CD4-positive, alpha-beta T cell treated with Interleukin-10 for 1 hour (primary cell): ENCODE measurements at places on chromosomes 1 and 21.

- DNase-seq, result no peak
Measured at GRCh38 chr1:38498686-38499085, 360.9 kb downstream of the RRAGC start.

GRCh38 chr21:42061195-42061985, 9.7 kb upstream of the UMODL1 start:
- peak; percentile 37 for DNase-seq

DNA sequence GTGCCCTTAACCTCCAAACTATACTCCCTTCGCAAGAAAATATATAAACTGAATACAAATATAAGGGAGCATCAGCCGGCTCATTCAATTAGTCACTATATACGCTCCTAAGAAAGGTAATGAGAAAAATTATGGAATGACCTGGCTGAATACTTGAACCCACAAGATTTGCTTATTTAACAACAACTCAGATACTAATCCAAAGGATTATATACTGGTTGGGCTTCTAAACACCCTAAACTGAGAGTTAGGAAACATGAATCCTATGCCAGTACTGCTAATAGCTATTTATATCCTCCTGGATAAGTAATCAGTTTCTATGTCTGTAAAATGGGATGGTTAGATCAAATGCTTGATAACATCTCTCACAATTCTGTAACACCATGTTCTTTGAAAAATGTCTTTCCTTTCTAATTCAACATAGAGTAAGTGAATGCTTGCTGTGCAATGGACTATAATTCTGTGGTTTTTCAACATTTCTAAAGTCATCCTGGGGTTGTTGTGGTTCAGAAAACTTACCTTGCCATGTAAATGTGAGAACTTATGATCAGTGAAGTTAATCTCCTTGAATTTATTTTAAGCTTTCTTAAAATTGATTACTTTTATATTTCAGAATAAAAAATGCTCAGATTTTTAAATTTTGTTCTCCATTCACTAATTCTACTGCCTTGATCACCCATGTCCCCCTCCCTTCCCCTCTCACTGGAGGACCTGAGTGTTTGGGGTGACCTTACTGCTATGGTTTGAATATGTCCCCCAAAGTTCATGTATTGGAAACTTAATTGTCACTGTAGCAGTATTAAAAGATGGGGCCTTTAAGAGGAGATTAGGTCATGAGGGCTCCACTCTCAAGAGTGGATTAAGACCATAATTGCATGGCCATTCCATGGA, 14.5 kb downstream of the DUSP10 start:
- no peak for DNase-seq

- DNase-seq, result peak; percentile 13
Measured at GRCh38 chr1:119987686-119988085, 81.8 kb downstream of the NOTCH2 start.

DNA sequence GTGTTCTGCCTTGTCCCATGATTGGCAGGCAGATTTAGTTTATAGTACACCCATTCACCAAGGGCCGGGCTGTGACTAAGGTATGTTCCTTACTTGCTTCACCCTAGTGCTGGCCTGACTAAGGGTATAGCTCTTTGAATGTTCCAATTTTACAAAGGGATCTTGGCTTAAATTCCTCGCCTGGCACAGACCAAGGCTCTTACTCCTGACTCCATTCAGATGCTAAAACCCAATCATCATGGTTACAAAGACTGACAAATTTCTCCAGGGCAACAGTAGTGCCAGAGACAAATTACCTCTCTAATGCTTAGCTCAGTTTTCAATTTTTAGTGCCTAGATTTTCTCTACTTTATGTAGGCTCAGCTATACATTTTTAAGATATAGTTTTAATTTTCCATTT, 11.5 kb upstream of the C1orf53 start:
- DNase-seq, result no peak

DNA sequence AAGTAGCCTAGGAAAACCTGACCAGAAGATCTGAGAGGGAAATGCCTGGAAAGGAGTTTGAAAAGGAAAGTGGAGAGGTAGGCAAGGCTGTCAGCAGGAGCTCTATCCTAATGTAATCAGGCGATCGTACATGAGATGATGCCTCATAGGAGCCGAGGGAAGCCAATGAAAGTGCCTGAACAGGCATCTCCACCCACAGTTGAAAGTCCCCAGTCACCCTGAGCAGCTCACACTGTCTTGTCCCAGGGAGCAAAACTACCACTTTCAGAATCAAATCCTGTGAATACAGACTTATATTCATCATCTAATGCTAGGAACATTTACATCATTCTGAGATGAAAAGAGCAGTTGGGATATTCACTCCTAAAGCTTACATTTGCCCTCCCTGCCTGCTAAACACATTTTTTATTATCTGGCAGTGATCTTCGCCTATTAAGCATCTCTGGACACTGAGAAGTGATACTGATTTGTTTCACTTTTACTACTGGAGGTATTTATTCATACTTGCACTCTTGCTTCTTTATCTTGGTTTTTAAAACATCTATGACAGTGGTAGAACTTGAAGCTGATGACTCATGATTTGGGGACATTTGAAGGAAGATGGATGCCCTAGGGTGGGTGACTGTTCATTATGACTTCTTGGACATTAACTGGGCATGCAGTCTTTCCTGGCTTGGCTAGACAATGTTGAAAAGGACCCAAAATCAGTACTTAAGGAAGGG, 221.6 kb downstream of the SEC16B start:
- DNase-seq, result no peak

DNA sequence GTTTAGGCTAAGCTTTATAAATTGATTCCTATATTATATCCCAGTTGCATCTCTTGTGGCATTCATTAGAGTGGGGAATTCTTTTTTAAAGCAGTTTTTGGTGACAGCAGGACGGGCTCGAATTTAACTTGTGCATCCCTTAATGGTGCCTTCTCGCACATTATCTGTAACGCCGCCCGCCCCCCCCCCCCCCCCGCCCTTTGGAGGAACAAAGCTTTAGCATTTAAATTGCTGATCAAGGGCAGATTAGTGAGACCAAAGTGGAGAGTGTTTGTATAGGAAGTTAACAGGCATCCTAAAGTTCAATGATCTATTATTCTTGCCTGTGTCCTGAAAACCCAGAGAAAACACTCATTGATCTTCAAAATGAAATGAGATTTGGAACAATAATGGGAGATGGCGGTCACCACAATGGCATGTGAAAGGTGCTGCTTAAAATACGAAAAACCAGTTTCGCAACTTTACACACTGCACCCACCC, 2.2 kb downstream of the LMO4 start:
- DNase-seq, result no peak

DNA sequence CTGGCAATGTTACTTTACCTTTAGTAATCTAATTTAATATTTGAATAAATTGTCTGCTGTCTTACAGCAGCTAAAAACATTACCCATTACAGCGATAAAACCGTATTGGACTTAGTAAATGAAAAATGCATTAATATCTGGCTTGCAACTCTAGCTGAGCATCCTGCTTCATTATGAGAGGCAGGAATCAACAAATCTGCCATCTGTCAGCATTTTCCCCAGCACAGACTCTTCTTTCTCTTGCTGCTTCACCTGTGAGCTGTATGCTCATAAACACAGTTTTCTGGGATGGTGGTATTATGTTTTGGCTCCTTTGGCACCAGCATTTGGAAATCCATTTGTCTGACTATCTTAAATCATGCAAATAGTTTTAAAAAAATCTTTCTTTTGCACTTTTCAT, 487.1 kb downstream of the KCNT2 start:
- DNase-seq, result no peak

GRCh38 chr1:27690183-27690582, 18.2 kb upstream of the IFI6 start:
- DNase-seq, result no peak

GRCh38 chr1:36835696-36836095, 198.6 kb downstream of the GRIK3 start:
- DNase-seq, result no peak

DNA sequence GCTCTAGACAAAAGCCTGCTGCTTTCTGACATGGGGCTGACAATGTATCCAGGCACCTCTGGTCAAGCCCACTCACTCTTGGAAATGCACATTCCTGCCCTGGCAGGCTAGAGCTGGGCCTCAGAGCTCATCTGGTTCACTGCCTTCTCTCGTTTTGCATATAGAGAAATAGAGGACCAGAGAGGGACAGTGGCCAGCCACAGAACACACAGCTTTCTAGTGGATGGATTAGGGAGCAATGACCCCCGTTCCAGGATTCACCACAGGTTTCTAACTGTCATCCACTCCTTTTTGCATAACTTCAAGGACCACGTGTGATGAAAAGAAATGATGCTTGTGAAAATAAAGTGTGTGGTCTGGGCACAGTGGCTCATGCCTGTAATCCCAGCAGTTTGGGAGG, 129.6 kb upstream of the IGSF21 start:
- no peak for DNase-seq

DNA sequence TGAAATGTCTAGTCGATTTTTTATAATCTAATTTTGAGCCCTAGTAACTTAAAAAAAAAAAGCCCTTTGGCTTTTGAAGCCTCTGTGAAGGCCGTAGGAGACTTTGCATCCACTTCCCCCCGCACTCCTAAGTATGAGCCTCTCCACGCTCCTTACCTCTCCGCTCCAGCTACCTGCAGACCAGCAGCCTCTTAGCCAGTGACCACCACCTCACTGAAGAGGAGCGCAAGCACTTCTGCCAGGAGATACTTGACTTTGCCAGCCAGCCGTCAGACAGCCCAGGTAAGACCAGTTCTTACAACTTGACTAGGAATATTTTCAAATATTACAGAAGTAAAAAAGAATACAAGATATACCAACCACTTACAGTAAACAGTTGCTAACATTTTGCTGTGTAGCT, 27.4 kb upstream of the PWP2 start:
- DNase-seq, result no peak
